Osteoblast (primary cell): ENCODE measurements at places on chromosomes 7 and 10. TPM values are rescaled to one million over a fixed set of nuclear protein-coding genes. Genes with fewer than 3 reads are reported as not detected.

Gene RGR
- not detected in 2 replicates for total RNA-seq

Gene CRYGN
- 0.59 and 0.72 TPM in 2 replicates for total RNA-seq

Gene TRIM73
- 0.36 and 1.5 TPM in 2 replicates for total RNA-seq

Gene EPHB6
- 2.4 and 4.0 TPM in 2 replicates for total RNA-seq

Gene CPVL
- total RNA-seq = 0.36 TPM in 1 of 2 replicates, not detected in the other

Gene NME8
- not detected in 2 replicates for total RNA-seq

Gene CDC123
- total RNA-seq = 86.9 and 96.9 TPM in 2 replicates

Gene ARMC3
- total RNA-seq = under 0.01 TPM in 1 of 2 replicates, not detected in the other

Gene HMX2
- not detected in 2 replicates for total RNA-seq

Gene CYP2W1
- total RNA-seq = not detected in 2 replicates

Gene TNS3
- 67.3 and 88.1 TPM in 2 replicates for total RNA-seq

Gene NUTM2E
- not detected in 2 replicates for total RNA-seq

Gene PIP
- total RNA-seq = not detected in 2 replicates

Gene COBL
- under 0.01 TPM in 2 replicates for total RNA-seq

Gene BTBD16
- not detected in 2 replicates for total RNA-seq

Gene ZFAND2A
- 11.8 and 13.0 TPM in 2 replicates for total RNA-seq
